ENCODE measurements at places on chromosomes 6 and 20.

- DNase-seq, result no peak
Measured at GRCh38 chr6:80316686-80317231, 210.3 kb downstream of the BCKDHB start.

GRCh38 chr20:53805895-53806384 is 212.3 kb upstream of the ZNF217 start:
- no peak for DNase-seq

GRCh38 chr6:30900863-30901417 is 7.1 kb upstream of the GTF2H4 start:
- no peak for DNase-seq

DNA sequence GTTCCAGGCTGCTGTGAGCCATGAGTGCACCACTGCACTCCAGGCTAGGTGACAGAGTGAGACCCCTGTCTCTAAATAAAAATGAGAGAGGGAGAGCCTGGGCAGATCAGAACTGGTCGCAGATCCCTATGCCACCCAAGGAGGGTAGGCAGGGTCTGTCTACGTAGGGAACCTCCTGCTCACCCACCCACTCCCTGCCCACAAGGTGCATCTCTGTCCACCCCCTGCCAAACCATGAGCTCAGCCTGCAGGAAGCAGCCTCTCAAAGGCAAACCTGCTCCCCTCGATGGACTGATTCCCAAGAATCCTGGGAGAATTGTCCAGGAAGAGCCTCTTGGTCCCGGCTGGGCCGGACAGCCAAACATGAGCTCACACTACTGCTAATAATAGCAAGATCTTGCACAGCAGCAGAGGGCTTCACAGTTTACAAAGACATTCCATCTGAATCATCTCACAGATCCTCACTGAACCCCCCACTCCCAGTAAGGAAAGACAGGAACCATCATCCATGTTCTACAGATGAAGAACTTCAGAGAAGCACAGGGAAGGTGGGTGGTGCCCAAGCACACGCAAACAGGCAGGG is 27.8 kb upstream of the TLDC2 start:
- no peak for DNase-seq

- DNase-seq, result no peak
Measured at GRCh38 chr6:22043284-22043962, 253.4 kb downstream of the PRL start.

DNA sequence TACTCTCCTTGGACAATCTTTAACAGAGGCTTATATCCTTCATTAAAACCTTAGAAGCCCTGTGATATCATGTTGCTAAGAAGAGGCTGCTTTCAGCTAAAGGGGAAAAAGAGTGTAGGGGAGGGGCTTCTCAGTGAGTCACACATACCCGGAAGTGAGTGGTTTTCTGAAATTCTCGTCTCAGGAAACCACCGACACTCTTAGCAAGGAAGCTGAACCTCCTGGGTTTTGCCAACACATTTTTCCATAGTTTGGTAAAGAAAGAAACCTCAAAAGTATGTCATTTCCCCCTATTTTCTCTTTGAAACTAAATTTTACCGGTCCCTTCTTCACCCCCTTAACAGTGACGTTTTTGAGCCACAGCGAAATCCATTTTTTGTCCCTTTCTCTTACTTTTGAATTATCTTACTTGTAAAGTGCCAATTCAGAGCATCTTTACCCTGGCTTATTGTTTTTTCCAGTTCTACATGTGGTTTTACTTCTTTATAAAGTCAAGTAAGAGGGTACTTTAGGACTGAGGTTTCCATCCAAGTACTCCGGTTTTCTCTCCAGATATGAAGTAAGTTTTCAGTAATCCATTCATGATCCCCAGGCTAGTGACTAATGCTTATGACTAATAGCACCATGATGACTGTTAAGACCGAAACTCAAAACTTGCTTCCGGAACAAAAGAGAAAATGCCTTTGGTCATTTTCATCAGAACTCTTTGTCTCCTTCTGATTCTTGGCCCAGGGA is 219.3 kb downstream of the ARHGAP18 start:
- DNase-seq, result no peak

GRCh38 chr6:56289721-56290120 is 42.3 kb upstream of the COL21A1 start:
- no peak for DNase-seq

DNA sequence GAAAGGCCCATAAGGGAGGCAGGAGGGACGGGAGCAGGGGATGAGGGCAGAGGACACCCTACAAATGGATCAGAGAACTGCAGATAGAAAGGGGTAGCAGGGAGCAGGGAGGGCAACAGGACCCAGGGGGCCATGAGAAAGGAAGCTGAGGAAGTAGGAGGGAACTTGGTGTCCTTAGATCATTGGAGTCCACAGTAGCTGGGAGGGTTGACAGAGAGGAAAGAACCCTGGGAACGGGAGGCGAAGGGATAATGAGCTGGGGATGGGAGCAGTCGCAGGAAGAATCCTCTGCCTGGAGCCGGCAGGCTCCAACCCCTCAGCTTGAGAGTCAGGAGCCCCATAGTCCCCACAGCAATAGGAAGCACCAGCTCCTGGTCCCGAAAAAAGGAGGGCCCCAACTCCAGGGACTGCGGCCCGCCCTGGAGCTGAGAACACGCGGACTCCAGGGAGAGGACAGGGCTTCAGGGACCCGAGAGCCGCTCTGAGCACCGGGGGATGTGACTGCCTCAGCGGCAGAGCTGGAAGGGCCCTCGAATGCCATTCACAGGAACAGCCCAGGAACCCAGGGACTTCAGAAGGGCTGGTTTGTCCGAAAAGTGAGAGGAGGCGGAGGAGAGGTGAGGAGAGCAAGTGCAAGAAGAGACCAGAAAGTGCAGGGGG is 32.7 kb downstream of the HLA-A start:
- no peak for DNase-seq

- no peak for DNase-seq
Measured at GRCh38 chr6:134758621-134759020, 191.3 kb downstream of the ALDH8A1 start.

Data from mesenteric fat pad (tissue), 1 donor.